Stimulated activated CD8-positive, alpha-beta memory T cell treated with anti-CD3 and anti-CD28 coated beads, Interleukin-15, amount 100 ng/mL, for 24 hours (primary cell): ENCODE measurements at places on chromosomes 2 and 18.

DNA sequence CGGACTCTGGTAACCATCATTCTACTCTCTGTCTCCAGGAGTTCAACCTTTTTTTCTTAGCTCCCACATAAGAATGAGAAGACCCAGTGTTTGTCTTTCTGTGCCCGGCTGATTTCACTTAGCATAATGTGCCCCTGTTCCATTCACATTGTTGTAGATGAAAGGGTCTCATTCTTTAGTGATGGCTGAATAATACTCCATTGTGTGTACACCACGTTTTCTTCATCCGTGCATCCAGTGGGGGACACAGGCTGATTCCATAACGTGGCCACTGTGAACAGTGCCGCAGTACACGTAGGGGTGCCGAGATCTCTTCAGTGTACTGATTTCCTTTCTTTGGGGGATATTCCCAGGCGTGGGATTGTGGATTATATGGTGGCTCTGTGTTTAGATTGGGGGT, 72.3 kb upstream of the NFATC1 start:
- no peak for DNase-seq

DNA sequence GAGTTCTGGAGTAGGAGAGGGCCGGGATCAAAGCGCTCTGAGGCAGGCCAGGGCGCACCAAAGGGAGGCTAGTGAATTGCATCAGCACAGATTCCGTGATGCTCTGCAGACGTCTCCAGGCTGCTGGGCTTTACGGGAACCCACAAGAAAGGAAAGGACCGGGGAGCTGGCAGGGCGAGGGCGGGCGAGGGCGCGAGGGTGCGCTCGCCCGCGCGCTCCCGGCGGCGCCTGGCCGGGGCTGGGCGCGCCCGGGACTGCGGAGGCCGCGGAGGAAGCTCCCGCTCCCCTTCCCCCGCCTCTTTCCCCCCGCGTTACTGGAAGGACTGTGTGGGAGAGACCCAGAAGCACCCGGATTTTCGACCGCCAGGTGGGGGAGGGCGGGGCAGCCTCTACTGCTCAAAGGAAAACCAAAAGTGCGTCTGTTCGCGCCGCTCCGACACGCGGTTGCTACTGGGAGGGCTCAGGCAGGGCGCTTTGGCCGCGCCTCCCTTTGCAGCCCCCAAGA, 2.4 kb upstream of the FOSL2 start:
- peak; percentile 69 for DNase-seq

- DNase-seq: no peak
Measured at GRCh38 chr2:189109921-189110397, 69.6 kb downstream of the COL5A2 start.

GRCh38 chr18:21669736-21670285, 34.8 kb downstream of the ABHD3 start:
- no peak for DNase-seq

DNA sequence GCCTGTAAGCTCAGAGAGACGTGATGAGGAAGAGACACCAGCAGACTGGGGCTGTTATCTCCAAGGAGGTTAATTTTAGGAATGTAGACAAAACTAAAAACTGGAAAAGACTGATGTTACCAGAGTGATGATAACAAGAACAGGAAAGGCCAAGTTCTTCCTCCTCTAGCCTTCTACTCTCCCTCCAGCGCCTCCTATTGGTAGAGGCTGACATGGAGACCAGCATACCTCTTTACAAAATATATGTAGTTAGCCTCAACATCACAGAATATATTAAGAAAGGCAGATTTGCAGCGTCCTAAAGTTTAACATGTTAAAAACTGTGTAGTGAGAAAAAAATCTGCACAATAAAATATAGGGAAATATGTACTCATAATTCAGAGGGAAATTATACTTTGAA, 66.0 kb downstream of the TCF4 start:
- no peak for DNase-seq

- DNase-seq: no peak
Measured at GRCh38 chr2:85794038-85794441, 40.2 kb downstream of the ATOH8 start.

DNA sequence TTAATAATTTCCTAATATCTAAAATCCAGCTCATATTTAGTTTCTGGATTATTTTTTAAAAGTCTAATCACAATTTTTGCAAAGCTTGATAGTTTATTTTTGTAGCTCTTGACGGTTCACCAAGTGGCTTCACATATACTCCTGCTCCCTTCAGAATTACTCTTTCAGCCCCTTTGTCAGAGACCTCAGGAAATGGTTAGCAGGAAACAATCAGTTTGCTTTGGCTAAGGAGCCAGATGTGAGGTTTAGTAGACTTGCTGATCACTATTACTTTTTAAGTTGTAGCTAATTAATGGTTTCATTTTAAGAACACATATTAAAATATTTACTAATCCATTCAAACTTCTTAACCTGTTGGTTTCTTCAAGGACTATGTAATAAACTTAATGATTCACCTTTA, 2.3 kb downstream of the RBBP8 start:
- DNase-seq: no peak

DNA sequence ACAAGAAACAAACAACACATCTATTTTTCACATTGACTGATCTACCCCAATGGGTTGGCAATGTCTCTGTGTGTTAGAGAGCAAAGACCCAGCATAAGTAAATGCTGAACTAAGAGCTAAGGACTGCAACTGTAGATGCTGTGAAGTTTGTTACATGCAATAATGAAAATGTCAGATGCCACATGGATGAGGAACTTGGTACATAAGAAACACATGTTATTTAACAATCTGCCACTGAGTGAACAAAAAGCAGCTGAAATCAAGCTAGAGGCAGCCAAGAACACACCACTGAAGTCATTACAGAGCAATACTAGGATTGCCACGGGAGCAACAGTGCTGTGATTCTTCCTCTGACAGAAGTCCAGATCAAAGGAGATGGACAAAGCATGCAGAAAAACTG, 389.4 kb downstream of the CDH2 start:
- DNase-seq: no peak

GRCh38 chr2:85418132-85419008, at the start of gene SH2D6:
SH2D6 (plus strand) TSS chr2:85418714; CDS start chr2:85429466, 10,752 bp downstream.
- DNase-seq: peak; percentile 67

GRCh38 chr2:215845839-215846586, 167.3 kb downstream of the MREG start:
- no peak for DNase-seq

DNA sequence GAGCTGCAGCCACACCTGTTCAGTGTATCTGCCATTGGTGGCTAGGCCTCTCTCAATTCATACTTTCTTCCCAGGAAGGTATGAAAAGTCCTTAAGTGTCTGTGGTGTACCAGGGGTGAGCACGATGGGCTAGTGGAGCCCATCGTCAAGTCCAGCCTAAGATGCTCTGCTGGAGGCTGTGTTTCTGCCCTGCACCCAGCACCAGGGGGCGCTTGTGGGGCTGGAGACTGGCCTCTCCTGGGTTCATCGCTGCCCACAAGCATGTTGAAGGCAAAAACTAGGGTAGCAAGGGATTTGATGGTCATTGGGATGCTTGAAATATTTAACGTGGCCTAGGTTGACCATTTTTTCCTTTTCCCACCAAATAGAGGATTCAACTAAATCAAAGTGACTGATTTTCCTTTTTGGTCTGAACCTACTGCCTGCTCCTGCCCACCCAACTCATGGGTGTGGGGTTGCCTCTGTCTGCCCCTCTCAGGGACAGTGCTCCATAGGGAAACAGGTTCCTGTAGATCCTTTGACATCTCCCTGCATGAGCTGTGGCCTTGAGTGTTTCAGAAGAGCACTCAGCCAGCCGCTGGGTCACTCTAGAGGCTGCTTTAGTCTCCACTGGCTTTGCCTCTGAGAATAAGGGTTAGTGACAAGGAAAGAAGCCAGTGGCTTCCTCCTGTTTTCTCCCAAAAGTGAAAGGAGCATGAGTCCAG, 59.0 kb downstream of the TPGS2 start:
- DNase-seq: no peak

GRCh38 chr2:871926-872680, 78.5 kb upstream of the SNTG2 start:
- DNase-seq: no peak

DNA sequence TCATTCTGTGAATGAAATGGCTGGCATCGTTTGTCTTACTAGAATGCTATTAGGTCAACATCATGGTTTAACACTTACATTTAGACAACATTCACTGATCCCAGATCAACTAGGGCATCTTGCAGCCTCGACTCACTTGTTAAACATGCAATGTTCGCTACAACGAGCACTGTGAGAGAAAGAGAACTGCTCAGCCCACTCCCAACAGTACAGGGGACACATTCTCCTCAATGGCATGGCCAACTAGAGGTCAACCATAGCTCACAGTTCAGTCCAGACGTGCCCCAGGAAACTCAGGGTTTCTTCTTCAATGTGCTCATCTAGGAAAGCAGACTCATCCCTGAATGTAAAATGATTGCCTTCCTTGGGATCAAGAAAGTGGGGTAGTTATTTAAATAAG, 5.9 kb downstream of the WIPF1 start:
- no peak for DNase-seq

DNA sequence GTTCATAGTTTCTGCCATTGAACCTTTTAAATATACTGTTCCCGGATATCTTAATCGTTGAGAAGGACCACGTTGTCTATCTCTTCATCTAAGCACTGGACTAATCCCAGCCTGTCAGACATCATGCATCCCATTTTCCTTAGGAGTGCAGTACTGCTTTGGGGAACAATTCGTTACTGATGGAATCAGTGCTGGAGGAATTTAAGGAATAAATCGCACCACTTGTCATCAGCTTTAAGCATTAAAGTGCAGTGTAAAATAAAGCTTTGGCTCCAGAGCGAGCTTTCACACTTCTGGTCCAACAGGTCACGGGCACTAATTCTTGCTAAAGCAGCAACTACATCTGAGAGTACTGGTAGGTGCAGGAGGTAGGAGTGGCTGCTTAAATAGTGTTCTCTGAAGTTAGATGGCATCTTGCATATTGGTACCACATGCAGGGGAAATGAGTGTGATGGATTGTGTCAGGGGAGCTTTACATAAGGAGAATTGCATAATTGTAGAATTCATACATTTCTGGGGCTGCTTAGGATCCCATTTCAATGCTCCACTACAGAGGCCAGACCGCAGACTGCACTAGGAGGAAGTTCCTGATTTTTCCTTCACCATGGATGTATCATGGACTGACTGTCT, 105.7 kb upstream of the RASGRP3 start:
- DNase-seq: no peak

GRCh38 chr2:8144131-8144631, 537.7 kb upstream of the ID2 start:
- DNase-seq: no peak

- DNase-seq: no peak
Measured at GRCh38 chr2:1907291-1907690, 163.0 kb upstream of the PXDN start.

GRCh38 chr2:168801961-168802858, at the start of gene NOSTRIN:
NOSTRIN (plus strand) TSS chr2:168802637; CDS start chr2:168802647, 10 bp downstream.
- no peak for DNase-seq

DNA sequence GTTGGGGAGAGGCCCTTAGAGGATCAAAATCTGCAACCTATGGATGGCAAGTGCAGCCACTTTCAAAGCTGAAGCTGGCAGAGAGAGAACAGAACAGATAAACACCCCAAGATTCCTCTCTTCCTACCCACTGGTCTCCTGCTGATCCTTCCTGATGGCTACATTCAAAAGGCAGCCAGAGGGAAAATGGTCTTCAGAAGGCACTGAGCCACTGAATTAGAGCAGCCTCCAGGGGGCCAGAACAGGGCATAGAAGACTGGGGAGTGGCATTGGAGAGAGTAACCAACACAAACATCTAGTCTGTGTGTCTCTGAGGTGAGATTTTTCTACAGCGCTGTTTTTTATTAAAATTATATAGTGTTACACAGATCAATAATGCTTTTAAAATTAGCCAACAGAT, 432.6 kb downstream of the PARD3B start:
- no peak for DNase-seq

DNA sequence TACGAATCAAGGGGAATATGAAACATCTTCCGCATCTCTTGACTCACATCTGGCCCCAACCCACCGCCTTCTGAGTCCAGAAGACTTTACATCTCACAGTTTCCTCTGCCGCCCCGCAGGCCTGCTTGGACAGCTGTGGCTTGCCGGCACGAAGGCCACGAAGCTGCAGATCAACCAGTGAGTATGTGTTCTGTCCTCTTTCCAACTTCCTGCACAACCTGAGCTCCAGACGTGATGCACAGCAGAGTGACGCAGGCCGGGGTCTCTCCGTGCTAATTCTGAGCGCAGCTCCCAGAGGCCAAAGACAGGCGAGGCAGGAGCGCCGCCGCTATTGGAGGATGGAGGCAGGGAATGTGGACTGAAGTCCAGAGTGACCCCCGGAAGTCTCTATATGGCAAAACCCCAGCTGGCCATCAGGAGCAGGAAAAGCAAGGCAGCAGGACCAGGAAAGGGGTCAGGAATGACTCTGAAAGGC, 93.5 kb downstream of the ZCCHC2 start:
- no peak for DNase-seq

GRCh38 chr18:58049000-58049688, 5.1 kb downstream of the NEDD4L start:
- no peak for DNase-seq

- DNase-seq: no peak
Measured at GRCh38 chr2:234533626-234534025, 36.7 kb upstream of the ARL4C start.

- no peak for DNase-seq
Measured at GRCh38 chr2:204901591-204901990, 356.3 kb downstream of the PARD3B start.
